ENCODE measurements at places on chromosomes 2 and 18.
A peak's percentile ranks its signal among the peaks of the same experiment; 100 is the strongest.

GRCh38 chr2:36493306-36493705 lies 104.7 kb downstream of the FEZ2 start:
- DNase-seq = no peak

DNA sequence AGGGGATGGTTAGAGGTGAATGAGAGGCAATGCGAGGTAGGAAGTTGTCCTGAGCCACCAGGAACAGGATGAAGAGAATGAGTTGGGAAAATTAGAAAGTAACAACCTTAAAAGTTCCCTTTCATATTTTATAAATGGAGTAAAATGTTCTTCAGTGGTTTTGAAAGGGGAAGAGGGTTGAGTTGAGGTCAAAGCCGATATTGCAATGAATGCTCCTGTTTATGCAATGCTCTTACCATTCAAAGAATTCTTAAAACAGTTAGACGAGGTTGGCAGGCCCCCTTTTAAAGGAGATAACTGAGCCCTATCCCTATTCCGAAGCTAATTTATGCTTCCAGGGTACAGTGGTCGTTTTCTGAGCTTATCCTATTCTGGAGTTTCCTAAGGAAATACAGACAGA lies 2110.3 kb upstream of the CELF4 start:
- no peak for DNase-seq

- no peak for DNase-seq
Measured at GRCh38 chr2:201830666-201831065, 24.3 kb downstream of the CDK15 start.

DNA sequence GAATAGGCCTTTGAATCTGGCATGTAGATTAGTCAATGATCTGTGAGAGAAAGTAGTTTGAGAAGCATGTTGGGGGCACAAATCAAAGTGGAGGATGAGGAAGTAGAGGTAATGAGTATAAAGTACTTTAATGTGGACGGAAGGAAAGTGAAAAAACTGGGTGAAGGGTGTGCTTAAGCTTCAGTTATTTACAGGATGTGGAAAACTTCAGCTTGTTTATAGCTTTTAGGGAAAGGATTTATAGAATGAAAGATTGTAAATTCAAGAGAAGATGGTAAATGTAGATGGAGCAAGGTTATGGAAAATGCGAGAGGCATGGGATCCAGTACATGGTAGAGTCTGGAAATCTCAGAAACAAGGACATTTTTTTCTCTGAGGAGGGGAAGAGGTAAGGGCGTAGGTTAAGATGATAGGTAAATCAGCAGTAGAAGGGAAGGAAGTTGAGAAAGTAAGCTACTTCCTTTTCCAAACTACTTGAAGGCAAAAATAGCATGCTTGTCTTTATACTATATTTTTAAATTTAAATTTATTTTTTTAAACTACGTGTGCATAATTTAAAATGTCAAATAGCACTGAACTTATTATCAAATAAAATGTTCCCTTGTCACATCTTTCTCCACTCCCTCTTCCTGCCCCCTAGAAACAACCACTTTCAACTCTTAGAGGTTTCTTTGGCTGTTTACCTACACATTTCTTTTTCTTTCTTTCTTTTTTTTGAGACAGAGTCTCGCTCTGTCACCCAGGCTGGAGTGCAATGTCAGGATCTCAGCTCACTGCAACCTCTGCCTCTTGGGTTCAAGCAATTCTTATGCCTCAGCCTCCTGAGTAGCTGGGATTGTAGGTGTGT lies 8.5 kb downstream of the FAM117B start:
- no peak for DNase-seq

DNA sequence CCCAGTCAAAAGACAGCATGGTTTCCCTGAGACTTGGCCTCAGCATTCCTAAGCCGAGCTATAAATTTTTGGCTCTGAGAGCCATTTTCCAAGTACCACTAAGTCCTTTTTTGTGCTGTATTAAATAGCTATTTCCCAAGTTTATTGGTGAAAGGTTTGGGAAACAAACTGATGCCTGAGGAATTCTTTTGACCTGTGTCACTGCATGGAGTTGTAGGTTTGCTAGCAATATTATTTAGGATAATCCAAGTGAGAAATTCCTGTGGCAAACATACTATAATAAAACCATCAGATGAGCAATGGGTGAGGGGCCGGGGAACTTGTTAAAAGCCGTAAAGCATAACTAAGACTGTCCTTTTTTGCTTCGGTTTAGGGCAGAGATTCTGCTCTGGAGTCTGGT lies 28.4 kb downstream of the ARHGAP28 start:
- DNase-seq = no peak

DNA sequence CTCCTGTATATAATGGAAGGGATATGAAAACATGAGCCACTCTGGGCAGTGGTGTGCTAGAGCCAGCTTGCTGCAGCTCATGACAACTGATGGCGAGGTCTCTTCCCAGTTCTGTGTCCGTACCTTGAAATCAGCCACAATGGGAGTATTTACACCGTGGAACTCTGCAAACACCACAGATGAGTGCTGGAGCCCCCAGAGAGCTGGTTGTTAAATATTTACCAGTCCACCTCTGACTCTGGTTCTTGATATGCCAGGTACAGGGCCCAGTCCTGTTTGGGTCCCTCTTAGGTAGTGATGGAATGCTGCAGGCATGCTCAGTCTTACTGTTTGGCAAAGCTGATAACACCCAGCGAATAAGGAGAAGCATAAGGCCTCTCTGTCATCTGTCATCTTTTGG lies 116.1 kb upstream of the GLI2 start:
- DNase-seq = no peak

DNA sequence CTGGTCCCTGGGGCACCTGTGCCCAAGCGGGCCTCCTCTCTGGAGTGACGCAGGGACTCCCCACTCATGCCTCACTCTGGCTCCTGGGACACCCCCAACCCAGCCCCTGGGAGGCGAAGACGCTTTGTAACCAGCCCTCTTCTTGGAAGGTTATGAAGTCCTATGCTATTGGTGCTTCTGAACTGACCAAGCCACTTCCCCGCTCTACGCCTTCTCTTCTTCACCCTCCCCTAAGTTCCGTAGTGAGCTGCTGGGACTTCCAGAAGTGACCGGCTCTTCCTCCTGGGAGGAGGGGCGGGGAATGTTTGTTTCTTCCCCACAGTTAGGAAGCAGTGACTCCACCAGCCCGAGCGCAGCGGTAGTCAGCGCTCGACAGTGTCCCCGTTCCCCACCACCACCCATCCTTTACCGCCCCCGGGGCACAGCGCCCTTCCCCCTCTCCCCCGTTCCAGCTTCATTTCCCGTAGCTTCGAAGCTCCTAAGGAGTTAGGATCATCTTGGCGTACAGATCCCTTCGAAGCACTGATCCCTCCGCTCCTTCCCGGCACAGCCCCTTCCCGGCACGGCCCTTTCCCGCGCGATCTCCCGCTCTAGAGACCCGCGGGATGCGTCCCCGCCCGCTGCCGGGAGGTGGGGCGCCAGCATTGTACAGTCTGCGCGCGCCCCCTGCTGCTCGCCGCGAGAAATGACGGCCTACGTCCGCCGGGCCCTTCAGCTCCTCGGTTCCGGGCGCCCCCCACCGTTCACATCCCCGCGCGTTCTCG lies 25.3 kb upstream of the NOTO start:
- DNase-seq = peak; percentile 89

GRCh38 chr2:176072292-176072669 lies 11.5 kb downstream of the EVX2 start:
- no peak for DNase-seq

DNA sequence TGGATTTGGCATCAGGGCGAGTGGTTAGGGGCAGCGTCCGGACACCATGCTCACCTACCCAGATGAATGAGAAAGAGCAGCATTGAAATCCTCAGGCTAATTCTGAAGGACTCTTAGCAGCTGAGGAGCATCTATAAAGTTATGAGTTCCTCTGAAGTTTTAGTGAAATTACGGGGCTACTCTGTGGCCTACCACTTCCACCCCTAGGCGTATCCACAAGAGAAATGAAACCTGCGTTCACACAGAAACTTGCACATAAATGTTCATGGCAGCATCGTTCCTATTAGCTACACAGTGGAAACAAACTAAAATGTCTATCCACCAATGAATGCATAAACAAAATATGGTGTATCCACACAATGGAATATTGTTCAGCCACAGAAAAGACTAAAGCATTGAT lies 98.0 kb downstream of the GBX2 start:
- no peak for DNase-seq

DNA sequence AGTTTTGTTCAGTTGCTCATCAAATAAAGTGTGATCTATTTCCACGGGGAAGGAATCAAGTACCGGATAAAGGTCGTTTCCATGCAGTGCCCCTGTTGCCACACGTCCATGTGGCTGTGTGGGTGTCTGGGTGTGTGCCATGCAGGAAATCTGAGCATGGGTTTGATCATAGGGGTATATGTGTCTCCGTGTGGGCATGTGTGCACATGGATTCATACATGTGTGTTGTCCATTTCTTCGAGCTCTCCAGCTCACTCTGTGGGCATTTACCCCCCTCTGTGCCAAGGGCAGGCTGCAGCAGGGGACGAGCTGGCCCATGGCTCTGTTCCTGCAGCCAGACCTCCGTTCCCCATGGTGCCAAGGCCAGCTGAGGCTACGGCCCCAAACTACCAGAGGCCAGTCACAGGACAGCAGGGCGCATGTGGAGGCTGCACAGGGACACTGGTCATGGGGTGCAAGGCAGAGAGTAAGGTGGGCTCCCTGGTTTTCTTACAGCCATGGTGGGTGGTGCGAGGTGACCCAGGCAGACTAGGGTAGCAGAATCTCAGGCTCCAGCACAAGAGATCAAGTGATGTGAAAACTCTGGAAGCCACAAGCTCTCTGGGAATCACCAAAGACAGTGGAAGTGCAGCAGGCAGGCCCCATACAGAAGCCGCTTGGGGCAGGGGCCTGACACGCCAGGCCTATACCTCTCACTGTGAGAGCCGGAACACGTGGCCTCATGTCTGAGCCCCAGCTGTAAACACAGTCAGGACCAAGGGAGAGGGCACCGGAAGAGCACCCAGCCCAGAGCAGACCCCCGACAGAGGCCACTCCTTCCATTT lies 66.4 kb upstream of the RAB6C start:
- no peak for DNase-seq

- DNase-seq = no peak
Measured at GRCh38 chr18:76967721-76968472, 145.5 kb downstream of the ZNF236 start.

DNA sequence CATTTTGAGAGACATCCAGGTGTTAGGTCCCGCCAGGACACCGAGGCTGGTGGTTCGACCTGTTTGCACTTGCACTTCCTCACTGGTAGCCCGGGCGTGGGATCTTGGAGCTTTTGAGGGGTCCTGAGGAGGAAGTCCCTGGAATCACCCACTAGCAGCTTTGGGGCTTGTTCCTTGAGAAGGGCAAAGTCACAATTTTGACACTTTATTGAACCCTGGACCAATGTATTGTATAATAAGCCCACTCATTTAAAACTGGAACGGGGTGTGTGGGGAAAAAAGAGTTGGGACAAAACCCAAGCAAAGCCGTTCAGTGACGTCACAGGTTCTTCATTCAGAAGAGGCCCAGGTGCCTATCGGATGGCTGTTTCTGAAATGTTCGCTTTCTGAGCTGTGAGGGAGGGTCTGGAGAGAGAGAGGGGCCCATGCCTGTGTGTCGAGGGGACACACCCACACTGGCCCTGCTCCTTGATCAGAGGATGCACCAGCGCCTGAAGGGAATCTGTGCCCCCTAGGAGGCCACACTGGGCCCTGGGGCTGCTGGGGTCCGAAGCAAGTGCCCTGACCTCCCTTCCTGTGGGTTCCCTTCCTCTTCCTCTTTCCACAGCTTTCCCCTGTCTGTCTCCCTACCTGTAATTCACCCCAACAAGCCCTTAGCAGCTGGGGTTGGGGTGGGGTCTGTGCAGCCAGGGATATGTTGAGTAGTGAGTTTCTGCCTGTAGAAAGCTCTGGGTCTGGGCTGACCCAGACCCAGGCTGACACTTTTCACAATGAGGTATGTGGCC lies 2.6 kb downstream of the LPIN1 start:
- DNase-seq = no peak

- no peak for DNase-seq
Measured at GRCh38 chr18:2644535-2644934, 11.0 kb upstream of the SMCHD1 start.

GRCh38 chr18:3250237-3251107 lies 2.9 kb downstream of the MYL12A start:
- no peak for DNase-seq

DNA sequence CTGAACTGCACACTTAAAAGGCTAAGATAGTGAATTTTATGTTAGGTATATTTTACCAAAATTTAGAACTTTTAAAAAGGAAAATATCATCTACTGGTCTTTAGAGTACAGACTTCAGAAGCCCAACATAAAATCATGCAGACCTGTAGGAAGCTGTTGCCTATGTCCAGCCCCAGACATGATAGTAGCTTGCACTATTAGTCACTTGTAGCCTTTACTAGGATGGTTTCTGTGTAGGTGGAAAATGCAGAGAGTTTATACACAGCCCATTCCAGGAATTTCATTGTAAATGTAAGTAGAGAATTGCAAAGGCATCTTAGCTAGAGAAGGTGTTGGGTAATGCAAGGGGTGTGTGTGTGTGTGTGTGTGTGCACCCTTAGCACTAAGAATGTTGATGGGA lies 640.2 kb downstream of the RNF144A start:
- DNase-seq = no peak

DNA sequence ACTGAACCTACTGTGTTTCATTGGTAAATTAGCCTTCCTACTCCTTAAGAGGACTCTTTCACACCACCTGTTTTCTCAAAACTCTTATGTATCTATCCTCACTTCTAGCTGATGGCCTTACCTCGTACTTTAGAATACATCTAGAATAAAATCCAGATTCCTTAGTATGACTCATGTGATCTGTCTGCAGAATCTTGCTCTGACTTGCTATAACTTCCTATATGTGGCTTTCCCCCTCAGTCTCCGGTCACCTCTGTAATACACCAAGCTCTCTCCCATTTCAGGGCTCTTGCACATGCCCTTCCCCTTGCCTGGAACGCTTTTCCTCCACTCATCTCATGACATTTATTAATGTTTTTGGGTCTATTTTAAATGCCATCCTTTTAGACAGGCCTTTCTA lies 95.6 kb upstream of the LHCGR start:
- DNase-seq = no peak

DNA sequence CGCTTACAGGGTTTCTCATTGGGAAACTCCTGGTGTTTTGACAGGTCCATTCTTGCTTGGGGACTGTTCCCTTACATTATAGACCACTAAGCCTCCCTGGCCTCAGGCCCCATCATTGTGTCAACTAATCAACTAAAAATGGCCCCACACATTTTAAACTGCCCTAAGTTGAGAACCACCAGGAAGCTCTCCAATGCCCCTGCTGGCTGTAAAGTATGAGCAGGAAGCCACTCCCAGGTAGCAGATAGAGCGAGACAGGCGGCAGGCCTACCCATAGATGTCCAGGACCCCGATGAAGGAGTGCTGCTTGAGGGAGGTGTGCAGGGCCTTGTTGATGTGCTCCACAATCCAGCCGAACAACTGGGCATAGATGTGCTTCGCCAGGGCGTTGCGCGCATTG lies 160.7 kb upstream of the ACAA2 start:
- DNase-seq = no peak

- DNase-seq = no peak
Measured at GRCh38 chr2:29187926-29188325, 72.7 kb downstream of the CLIP4 start.

- no peak for DNase-seq
Measured at GRCh38 chr2:213627835-213628460, 343.7 kb downstream of the SPAG16 start.

All from stimulated activated naive CD8-positive, alpha-beta T cell treated with anti-CD3 and anti-CD28 coated beads, Interleukin-15, amount 100 ng/mL, for 72 hours (primary cell).